AG04449 (cell line): ENCODE measurements at places on chromosomes 5 and 9.

DNA sequence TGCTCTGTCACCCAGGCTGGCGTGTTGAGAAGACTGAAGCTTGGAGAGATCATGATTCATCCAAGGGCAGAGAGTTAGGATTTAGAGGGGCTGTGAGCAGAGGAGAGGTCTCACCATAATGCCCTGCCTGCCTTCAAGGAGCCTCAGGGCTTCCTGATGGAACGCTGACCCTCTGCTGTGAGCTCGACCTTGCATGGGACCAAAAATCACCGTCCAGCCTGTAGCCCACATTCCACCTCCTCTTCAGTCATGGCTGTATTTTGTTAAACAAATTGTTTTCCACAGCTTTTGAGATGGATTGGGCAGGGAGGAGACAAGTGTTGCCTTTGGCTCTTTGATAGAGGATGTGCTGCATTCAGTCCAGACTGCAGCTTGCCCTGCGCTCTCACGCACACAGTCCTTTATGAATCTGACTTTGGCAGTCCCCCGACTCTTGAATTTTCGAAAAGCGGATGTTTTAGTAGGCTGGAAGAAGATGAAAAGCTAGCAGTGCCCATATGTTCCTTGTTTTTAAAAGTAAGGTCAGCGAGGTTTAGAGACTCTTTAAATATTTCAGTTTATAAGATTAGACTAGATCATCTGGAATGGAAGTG, 79.5 kb downstream of the MVB12B start:
- no peak for DNase-seq

DNA sequence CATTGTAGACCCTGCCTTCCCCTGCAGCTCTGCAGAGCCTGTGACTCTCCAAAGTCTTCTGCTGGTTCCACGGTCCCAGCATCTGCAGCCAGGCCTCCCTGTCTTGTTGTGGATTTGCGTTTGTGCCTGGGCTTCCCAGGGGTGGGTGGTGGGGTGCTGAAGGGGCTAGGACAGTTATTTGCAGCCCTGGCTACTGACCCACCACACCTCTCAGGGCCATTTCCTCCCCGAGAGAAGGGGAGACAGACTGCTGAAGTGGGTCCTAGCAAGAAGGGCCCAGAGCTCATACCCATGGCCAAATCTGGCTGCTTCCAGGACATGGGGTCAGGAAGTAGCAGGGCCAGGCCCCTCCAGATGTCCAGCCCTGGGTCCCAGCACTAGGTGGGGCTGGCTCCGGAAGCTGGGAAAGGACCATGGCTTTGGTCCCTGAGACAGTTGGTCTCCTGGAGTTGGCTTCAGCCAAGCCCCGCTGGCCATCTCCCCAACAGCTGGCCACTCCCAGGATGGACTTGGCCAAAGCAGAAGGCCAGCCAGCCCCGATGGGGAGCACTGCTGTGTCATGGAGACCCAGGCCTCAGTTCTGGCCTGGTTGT, 26.3 kb downstream of the GSN start:
- no peak for DNase-seq

DNA sequence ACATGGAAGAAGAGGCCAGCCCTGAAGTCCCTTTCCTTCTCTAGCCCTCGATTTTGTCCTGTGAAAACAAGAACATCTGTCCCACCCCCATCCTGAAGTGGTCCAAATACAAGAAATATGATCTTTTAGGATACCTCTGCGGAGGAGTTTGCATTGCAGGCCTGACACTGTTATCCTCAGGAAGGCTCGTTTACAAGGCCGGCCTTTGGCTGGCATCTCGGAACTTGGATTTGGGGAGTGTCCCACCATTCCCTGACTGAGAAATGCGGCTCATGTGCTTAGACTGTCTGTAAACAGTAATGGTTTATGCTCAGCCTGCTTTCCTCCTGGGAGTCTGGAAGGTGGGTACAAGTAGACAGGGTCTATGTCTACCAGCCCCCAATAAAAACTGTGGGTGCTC, 26.4 kb downstream of the WHRN start:
- DNase-seq: no peak

- no peak for DNase-seq
Measured at GRCh38 chr9:134286471-134287245, 39.6 kb upstream of the RXRA start.

DNA sequence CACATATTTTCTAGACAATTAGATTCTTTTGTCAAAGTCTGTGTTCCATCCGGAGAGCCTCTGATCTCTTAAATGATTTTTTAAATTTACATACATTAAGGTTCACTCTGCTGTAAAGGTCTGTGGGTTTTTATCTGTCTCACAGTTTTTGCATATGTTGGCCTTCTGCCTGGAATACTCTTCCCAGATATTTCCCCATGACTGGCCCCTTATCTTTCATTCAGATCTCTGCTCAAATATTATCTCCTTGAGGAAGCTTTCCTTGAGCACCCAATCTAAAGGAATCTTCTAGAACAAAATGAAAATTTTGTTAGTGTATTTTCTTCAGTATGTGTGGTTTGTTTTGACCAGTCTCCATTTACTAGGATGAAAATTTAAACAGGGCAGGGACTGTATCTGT, 26.3 kb downstream of the FAF2 start:
- DNase-seq: peak; percentile 29

- no peak for DNase-seq
Measured at GRCh38 chr9:127651697-127652610, 39.9 kb downstream of the STXBP1 start.

- DNase-seq: no peak
Measured at GRCh38 chr5:76084496-76085242, 1.5 kb downstream of the SV2C start.
